ENCODE measurements at places on chromosomes 13 and 19.

DNA sequence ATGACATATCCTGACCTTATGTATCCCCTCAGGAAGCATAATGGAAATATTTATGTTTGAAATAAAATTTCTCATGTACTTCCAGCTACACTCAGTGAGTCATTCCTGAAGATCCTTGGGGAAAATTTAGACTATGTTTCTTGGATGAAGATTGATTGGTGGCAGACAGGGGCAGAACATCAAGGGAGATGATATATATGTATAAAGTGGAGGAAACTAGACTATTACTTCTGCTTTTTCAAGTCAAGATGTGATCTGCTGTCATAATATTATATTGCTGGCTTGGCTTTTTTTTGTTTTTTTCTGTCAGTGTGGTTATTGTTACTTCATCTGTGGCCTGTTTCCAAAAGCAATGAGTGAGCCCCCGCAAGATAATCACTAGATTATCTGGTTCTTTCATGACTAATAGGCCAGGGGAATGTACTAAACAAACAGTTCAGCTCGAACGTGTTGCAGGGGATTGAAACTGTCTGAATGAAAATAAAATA is 87.2 kb upstream of the TNFSF11 start:
- no peak for DNase-seq

DNA sequence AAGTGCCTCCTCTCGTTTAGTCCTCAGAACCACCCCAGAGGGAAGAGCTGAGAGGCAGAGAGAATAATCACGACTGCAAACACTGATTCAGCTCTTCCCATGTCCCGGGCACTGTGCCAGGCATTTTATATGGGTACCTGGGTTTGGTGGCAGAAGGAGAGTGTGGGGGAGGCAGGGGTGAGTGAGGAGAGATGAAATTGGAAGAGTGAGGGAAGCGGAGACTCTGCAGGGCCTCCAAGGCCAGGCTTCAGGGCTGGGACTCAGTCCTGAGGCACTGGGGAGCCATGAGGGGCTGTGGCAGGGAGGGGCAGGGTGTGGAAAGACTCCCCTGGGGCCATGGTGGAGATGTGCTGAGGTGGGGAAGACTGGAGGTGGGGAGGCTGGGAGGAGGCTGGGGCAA is 8.7 kb downstream of the SYNGR4 start:
- DNase-seq = no peak

GRCh38 chr19:28428663-28429348 is 784.1 kb downstream of the UQCRFS1 start:
- no peak for DNase-seq

DNA sequence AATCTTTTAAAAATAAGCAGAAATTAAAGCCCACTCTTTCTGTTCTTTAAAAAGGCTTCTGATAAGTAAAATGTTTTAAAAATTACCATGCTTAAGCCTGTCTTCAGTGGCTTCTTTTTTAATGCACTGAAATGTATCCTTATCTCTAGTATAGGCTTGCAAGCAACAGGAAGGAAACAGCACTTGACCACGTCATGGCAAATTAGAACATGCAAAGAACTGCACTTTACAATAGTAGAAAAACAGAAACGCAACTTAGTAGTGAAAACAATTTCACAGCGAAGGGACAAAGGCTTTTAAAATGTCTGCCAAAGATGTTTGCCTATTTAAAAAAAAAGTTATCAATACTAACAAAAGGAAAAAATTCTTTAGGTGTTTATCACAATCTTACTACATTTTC is 36.3 kb downstream of the ELF1 start:
- DNase-seq = peak; percentile 55

DNA sequence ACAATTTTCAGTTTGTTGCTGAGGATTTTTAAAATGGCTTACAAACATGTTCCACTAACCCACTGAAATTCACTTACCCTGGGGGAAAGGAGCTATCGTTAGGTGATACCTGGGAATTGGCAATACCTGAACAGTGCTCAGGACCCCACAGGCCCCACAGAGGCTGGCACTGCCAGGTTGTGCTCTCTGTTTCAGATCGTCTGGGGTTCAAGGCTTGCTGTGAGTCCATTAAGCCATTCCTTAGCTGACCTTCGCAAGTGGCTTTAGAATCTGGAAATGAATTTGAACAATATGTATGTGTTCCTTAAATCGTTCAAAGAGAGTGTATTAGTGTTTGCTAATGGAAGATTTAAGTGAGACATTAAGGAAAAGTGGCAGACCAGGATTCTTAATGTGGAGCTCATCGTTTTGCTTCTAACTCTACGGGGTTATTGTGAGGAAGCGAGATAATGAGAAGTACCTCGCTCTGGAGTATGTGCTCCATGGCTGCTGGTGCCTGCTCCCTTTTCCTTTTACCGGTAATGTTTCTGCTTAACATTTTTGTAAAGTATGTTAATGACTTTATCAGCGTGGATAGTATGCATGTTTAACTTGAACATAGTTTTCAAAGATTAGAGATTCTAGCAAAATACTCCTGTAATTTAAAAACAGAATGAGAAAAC is 13.6 kb downstream of the KLF5 start:
- no peak for DNase-seq

GRCh38 chr13:51778392-51778791 is 25.6 kb downstream of the DHRS12 start:
- DNase-seq = no peak

GRCh38 chr13:105255472-105255871 is 1280.0 kb downstream of the EFNB2 start:
- no peak for DNase-seq

DNA sequence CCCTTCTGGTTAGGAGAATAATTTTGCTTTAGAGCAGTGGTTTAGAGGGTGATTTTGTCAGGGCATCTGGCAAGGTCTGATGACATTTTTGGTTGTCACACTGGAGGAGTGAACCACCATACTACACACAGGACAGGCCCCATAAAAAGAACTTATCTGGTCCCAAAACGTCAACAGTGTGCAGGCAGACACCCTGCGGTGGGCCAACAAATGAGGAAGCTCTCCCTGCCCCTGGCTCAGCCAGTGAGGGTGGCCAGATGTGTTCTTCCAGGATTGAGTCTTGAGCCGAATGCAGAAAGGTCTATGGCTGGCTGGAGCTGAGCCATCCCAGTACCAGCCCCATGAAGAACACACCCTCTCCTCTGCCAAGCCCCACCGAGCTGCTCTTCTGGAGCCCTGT is 149.2 kb downstream of the MIPEP start:
- no peak for DNase-seq

DNA sequence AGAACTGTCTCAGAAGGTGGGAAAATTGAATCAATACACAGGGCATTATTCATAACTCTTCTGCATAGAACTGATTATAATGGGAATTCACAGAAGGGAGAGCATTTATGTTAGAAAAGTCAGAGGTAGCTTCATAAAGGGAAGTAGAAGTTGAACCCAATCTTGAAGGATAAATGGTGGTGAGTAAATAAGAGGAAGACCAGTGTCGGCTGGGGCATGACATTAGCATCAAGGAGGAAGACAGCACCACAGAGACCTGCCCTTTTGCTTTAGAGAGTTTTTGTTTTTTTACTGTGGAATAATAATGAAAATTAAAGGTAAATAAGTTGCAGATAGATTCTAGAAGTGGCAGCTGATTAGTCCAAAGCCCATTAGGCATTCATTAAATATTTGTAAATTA is 21.9 kb downstream of the CDC16 start:
- DNase-seq = no peak

GRCh38 chr19:17720440-17720839 is 1.2 kb downstream of the MAP1S start:
- no peak for DNase-seq
